Lower lobe of right lung (tissue), 2 donors: ENCODE measurements at places on chromosomes 1 and 21. TPM values are rescaled to one million over a fixed set of nuclear protein-coding genes. Genes with fewer than 3 reads are reported as not detected.

The CFAP410 gene
- total RNA-seq, result 20.3 TPM

The NUDT4B gene
- not detected for total RNA-seq

The PRDX6 gene
- total RNA-seq, result 187 TPM

The CHAF1B gene
- 1.8 TPM for total RNA-seq

The FMO4 gene
- total RNA-seq, result 5.9 TPM

The KTI12 gene
- total RNA-seq, result 8.6 TPM

The OR6K6 gene
- total RNA-seq, result not detected

The NR1I3 gene
- not detected for total RNA-seq

The SNX7 gene
- 15.2 TPM for total RNA-seq

The CAMK1G gene
- 0.56 TPM for total RNA-seq
